ENCODE measurements at places on chromosomes 4 and X.

GRCh38 chr4:3707423-3708102 lies 58.6 kb upstream of the ADRA2C start:
- no peak for DNase-seq

GRCh38 chr4:47704693-47705325 lies 133.1 kb downstream of the CORIN start:
- no peak for DNase-seq

- no peak for DNase-seq
These were observed 101.3 kb downstream of the PALLD start for GRCh38 chr4:168598191-168598590.

- DNase-seq, result no peak
These were observed 431.8 kb upstream of the DIPK2B start for GRCh38 chrX:45632506-45632905.

GRCh38 chrX:3066555-3066954 lies 25.3 kb downstream of the ARSF start:
- no peak for DNase-seq

DNA sequence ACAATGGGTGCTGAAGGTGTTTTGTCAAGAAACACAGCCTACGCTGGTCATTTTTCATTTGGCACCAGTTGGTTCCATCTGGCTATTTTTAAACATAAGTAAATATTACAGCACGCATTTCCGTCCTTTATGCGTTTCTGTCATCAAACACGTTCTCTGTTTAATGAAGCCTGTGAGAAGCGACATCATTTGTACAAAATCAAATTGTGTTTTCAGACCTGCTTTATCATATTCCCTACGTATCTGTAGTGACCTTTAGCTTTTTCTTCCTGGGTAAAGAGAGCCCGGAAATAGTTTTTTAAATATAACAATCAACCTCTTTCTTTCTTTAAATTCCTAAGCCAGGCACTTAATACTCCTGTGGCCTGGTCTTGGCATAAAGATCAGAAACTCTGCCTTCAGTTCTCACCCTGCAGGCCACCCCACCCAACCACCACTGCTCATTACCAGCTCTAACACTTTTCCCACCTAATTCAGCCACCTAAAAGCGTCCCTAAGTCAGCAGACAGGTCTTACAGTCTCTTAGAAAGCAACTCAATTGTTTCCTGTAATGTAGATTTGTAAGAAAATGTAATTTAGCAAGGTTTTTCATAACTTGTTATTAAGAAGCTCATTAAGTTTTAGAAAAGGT lies 30.4 kb downstream of the ACSL1 start:
- no peak for DNase-seq

DNA sequence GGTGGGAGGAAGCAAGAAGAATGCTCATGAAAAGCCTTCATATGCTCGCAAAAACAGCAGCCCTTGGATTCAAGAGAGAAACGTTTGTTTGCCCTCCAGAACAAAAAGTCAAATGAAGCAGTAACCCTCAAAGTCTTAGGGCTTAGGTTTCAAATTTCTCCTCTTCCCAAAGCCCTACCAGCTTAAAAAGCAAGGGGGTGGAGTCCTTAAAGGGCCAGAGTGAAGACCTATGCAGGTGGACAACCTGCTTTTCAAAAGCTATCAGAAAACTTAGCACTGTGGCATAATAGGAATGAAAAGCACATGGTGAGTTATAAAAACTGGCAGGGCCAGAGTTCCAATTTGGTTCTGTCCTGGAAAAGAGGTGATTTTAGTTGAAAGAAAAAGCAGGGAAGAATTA lies 253.3 kb downstream of the NAP1L3 start:
- DNase-seq, result no peak

- no peak for DNase-seq
These were observed 33.7 kb upstream of the ANKRD50 start for GRCh38 chr4:124745985-124746801.

DNA sequence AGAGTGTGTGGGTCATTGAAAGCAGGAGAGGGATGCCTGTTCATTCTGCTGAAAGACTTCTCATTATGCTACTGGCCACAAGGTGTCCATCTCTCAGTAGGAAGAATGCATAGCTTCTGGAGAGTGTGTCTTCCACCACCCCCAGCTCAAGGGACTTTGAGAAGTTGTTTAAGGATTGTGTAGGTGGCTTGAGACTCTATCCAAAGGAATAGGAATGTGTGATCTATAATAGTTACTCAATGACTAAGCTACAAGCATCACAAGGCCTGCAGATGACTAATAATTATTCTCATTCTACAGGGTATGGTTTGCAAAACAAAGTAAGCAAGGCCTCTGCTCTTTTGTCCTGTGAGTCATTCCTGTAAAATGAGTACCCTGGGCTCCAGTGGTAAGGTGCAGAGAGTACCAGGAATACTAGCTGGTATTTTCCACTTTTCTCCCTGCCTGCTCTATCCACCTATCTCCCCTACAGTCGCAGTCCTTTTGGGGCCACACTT lies 279.8 kb upstream of the BOD1L1 start:
- no peak for DNase-seq

GRCh38 chr4:40331101-40331745 lies 3.9 kb upstream of the CHRNA9 start:
- DNase-seq, result no peak

DNA sequence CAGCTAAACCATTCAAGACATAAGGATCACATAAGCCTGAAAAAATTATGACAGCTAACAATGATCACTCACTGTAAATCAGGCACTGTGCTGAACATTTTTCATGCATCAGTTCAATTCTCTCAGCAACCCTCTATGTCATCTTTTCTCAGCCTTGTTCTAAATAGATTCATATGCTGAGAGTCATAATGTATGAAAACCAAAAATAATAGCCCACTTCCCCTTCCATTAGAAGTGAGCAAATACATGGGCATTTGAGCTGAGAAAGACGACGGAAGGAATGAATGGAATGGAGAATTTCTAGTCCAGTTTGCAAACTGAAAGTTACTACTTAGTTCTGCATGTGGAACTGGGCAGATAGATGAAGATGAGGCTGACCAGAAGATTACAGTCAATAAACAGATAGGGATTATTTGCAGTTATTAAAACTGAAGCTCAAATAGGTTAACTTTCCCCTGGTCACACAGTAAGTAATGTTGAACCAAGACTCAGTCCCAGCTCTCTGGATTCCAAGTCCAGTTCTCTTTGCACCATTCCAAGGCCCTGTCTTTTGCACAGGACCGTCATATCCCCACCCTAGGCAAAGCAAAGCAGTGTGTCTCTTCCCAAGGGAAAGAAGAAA lies 1.6 kb upstream of the SH3RF1 start:
- DNase-seq, result no peak

GRCh38 chr4:180610324-180610723 lies 1632.9 kb upstream of the TENM3 start:
- no peak for DNase-seq

- no peak for DNase-seq
These were observed 127.2 kb upstream of the AGA start for GRCh38 chr4:177569434-177569833.

- no peak for DNase-seq
These were observed 6.8 kb downstream of the PLXNA3 start for GRCh38 chrX:154464806-154465365.

GRCh38 chr4:121212806-121213205 lies 48.7 kb upstream of the TNIP3 start:
- no peak for DNase-seq

DNA sequence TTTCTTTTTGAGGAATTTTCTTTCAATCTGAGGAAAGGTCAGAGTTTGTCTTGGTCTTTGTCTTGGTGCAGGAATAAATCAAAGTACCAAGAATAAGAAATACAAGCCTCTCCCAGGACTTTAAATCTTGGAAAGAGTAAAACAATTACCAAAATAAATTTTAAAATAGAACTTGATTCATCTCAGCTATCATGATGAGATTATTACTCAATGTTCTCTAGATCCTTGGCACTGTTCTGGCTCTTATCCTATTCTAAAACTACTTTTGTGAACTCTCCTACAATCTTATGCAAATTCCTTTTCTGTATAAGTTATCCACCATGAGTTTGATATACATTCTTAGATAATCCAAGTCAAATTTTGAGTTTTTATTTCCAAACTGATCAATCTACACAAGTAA lies 464.3 kb downstream of the PPARGC1A start:
- DNase-seq, result no peak

GRCh38 chr4:69493515-69493914 lies 2.2 kb downstream of the UGT2B4 start:
- DNase-seq, result no peak

GRCh38 chrX:154329294-154329693 lies 33.7 kb downstream of the TKTL1 start:
- DNase-seq, result no peak

DNA sequence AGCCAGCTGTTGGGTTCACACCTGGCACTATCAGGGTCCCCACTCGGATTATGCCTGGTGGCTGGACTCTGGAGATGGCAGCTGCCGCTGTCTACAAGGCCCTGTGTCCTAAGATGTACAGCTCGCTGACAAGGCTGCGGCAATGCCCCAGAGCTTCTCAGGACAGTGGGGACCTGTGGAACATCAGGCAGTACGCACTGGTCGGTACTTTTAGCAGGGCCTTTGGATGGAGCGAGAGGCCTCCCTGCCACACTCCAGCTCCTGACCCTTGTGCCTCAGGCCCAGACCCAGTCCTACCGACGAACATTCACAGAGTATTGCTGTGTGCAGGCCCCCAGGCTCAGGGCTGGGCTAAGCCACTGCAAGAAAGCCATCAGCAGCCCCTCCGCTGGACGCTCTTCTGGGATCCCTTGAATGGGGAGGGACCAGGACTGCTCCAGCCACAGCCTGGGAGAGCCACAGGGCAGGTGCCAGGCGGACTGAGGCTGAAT lies 45.7 kb upstream of the HMX1 start:
- no peak for DNase-seq

- no peak for DNase-seq
These were observed 236.7 kb downstream of the FRAS1 start for GRCh38 chr4:78293821-78294301.

- DNase-seq, result no peak
These were observed 18.3 kb downstream of the NOA1 start for GRCh38 chr4:56959100-56959499.

DNA sequence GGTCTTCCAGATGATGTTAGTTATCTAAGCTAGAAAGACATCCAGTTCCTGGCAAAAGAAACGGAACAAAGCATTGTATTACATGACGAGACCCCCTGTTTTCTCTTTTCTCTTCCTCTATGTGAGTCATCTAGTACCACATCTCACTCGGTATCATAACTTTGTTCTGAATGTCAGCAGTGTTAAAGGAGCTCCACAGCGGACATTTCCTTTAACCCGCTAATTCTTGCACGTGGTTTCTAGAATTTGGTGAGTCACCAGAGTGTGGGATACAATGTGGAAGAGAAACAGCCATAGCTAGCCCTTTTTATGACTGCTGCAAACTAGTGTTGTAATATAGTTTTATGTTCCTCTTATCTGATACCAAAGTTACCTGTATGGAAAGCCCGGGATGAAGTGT lies 243.7 kb downstream of the TENM3 start:
- no peak for DNase-seq

DNA sequence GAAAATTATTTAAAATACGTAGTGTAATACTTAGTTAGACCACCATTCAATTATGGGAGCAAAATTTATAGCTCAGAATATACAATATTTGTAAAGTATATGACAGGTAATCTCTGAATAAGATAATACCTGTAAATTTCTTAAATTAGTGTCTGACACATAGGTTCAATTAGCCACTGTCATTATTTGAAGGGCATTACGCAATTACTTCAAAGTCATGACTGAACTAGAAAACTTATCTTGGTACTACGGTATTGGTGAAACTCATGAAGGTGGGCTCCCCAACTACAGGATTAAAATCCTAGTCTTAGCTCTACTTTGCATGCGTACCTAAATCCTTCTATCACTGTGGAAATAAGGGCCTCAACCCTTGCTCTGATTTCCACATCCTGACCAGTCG lies 860.7 kb downstream of the PCDH19 start:
- DNase-seq, result no peak

DNA sequence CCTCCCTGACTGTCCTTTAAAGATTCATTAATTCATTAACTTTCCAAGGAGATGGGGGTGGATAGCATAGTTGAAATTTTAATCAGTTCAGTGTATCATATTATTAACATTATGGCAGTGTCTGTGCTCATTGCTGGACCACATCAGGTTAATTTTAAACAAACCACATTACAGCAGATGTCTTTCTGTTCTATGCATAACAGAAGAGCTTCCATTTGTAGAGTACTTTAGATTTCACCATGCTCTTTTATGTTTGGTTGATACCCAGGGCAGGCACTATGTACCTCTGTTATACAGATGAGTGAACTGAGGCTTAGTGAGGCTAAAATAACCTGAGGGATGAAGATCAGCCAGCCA lies 41.1 kb downstream of the AFF2 start:
- no peak for DNase-seq

GRCh38 chr4:8303485-8304281 lies 34.1 kb downstream of the HTRA3 start:
- no peak for DNase-seq

DNA sequence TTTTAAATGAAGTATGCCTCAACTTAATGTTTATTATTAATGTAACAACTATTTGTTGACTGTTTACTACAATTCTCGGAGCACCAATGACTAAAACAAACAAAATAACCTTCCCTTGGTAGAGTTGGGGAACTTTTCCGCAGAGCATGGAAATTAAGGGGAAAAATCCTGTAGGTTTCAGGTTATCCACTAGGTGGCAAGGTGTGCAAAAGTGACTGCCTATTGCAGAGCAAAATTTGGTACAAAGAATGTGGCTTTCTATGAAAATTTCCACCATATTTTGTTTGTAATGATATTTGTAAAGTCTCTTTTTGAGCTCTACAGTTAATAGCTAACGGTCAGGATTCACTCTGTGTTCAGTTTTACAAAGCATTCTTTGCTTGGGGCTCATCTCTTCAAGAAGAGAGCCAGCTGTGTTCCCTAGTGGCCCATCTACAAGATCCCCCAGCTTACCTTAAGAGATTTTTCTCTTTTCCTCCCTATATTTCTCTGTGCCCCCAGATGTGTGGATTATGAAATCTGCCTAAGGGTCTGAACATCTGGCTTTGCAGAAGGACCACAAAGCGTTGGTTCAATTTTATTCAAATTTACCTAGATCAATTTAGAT lies 61.1 kb downstream of the FBXO8 start:
- no peak for DNase-seq

DNA sequence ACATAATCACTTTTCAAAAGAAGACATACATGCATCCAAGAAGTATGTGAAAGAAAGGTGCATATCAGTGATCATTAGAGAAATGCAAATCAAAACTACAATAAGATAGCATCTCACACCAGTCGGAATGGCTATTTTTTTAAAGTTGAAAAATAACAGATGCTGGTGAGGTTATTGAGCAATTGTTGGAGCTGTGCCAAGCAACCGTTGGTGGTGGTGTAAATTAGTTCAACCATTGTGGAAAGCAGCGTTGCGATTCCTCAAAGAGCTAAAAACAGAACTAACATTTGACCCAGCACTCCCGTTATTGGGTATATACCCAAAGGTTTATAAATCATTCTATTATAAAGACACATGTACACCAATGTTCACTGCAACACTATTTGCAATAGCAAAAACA lies 14.2 kb downstream of the COX7B2 start:
- no peak for DNase-seq

Data from stimulated activated CD8-positive, alpha-beta memory T cell treated with anti-CD3 and anti-CD28 coated beads, Interleukin-7, amount 100 ng/mL, for 24 hours (primary cell).